ENCODE measurements at places on chromosomes 1 and 21.

DNA sequence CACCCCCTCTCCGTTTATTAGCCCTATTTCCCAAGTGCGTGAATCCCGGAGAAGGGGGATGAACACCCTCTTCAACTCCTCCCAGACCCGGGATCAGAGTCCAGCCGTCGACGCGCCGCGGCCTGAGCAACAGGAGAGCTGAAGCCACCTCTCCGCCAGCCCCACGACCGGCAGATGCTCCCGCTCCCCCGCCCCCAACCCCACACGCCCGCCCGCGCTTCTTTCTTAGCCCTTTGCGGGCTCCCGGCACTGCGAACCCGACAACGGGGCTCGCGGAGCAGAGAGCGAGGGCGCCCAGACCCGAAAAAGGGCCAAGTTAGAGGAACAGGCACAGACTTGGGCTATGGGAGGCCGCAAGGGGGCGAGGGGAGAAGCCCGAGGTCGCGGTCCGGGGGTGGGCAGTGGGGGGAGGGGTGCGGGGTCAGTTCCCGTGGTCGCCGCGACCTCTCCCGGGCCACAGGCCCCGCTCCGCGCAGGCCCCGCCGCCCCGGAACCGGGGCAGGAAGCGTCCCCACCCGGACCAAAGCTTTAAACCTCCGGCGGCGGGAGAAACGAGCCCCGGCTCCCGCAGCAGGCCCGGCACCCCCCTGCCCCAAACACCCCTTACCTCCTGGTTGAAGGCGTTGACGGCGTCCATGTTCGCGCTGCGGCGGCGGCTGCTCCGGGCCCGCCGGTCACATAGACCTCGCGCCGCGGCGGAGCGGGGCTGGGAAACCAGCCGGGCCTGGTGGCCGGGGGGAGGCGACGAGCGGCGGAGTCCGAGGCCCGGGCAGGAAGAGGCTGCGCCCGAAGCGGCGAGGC, 662 bp downstream of the SCAF4 start:
- no peak for DNase-seq

- DNase-seq = no peak
Observed at GRCh38 chr1:22044690-22045420, 7.7 kb upstream of the CDC42 start.

GRCh38 chr1:218299416-218299815, 14.3 kb downstream of the RRP15 start:
- no peak for DNase-seq

GRCh38 chr21:18153063-18153462, 91.6 kb upstream of the CHODL start:
- no peak for DNase-seq

- DNase-seq = no peak
Observed at GRCh38 chr1:45348020-45348419, 7.8 kb upstream of the MUTYH start.

DNA sequence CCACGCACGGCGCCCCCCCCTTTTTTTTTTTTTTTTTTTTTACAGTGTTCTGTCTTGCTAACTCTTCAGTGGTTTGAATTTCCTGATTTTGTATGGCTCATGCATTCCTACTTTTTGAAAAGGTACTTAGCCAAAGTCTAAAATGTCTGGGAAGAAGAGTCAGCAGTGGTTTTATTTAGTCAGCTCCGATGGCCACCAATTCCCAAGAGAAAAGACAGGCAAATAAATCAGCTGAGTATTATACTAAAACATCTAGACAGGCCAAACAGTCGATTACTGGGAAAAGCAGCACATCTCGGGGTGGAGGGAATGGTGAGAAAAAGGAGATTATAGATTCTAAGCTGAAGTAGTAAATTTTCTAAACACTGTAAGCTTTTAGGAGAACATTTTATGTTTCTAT, 192.5 kb upstream of the ZRANB2 start:
- no peak for DNase-seq

DNA sequence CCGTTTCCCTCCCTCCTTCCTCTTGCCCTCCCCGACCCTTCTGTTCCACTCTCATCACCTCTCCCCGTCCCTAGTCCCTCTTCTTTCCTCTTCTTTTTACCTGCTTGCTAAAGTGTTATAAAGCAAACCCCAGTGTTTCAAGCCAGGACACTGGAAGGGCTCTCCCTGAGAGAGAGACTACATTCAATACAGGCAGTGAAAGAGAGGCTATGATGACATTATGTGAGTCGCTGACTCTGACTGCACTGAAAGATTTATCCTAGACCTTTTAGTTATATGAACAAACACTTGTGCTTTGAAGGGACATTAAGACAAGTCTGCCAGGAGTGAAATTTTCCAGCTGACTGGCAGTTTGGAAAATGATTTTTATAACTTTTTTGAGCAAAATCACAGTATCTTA, 155.7 kb downstream of the S1PR1 start:
- DNase-seq = no peak

- no peak for DNase-seq
Observed at GRCh38 chr1:97307151-97307550, 585.6 kb downstream of the PTBP2 start.

DNA sequence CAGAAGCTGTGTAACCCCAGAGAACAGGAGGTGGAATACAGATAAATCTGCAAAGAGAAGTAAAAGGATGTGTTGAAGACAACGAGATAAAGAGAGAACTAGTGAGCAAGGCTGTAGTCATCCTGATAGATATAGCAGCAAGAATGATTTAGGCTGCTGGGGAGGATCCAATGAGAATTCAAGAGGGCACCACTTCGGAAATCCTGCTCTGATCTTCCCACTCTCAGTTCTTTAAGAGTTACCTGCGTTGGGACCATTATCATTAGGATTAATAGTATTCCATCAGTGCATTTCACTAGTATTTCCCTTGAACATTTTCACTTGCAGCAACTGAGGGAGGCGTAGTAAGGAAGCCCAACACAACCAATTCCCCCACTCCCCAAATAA, at the start of gene BRINP3:
Gene BRINP3 (minus strand): TSS at position 103 of the 387 bp plus-strand sequence.
- no peak for DNase-seq

All from NCI-H748 treated with DMSO at 0.1 percent for 48 hours (cell line).